ENCODE measurements at places on chromosomes 12 and 14.

- peak; percentile 29 for DNase-seq
Observed at GRCh38 chr12:123389560-123390351, 5.8 kb downstream of the KMT5A start.

- no peak for DNase-seq
Observed at GRCh38 chr12:101108130-101108529, 101.9 kb downstream of the SLC5A8 start.

GRCh38 chr14:101175731-101176534 lies 272.4 kb upstream of the RTL1 start:
- no peak for DNase-seq

DNA sequence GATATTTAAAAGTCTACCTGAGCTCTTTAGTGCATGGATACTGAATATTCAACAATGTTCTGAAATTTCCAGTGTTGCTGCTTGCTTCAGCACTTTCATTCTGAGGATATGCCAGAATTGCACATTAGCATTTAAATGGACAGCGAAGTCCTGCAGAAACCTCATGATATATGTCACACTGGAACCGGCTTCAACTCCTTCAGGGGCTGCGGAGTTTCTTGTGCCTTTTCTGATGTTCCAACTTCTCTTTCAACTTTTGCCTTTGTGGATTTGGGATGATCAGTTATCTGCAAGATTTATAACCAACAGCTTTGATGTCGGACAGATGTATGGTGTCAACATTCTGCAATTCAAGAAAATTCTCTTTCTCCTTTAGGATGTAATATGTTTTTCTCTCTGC lies 142.5 kb upstream of the LMNTD1 start:
- DNase-seq = no peak

- no peak for DNase-seq
Observed at GRCh38 chr14:57038689-57039088, 228.4 kb upstream of the OTX2 start.

- DNase-seq = no peak
Observed at GRCh38 chr12:49891476-49891875, 12.2 kb downstream of the FAIM2 start.

DNA sequence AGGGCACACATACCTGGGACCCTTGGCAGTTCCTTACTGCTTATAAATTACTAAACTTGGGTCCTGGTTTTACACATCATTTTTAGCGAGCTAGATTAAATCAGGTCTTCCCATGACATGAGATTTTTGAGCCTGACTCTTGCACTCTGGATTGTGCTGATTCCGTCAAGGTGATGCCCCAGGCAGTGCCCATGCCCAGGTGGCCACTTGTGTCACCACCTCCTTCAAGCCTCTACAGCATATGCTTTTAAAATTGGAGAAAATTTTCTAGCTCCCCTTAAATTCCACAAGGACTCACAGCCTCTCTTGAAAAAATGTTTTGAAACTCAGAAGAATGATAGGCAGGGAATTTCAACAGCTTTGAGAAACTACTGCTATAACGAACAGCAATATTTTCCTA lies 9.6 kb downstream of the PTPN21 start:
- no peak for DNase-seq

DNA sequence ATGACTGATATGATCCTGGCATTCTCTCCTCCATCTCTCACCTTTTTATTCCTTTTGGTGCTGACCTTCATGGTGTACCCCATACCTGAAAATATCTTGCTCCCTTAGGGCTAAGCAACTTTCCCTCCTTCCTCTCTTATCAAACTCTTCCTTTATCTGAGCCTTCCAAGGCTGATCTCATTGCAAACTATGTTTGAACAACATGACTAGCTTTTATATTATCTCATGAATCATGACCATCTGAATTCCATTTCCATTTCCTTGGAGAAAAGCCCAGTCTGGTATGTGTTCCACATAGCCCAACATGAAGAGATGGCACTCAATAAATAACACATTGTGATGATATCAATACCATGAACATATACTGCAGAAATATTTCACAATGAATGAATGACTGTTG lies 111.6 kb downstream of the TSPAN8 start:
- DNase-seq = no peak

- DNase-seq = no peak
Observed at GRCh38 chr14:22423958-22424357, 165.1 kb downstream of the DAD1 start.

- DNase-seq = no peak
Observed at GRCh38 chr14:94089479-94089878, 8.4 kb downstream of the IFI27L1 start.

GRCh38 chr14:21455592-21455911 lies 371 bp downstream of the CHD8 start:
- no peak for DNase-seq

GRCh38 chr12:4216187-4216927 lies 57.2 kb upstream of the CCND2 start:
- DNase-seq = no peak

GRCh38 chr14:99261912-99262787 lies 9.8 kb downstream of the BCL11B start:
- DNase-seq = no peak

GRCh38 chr12:122903693-122904034 lies 7.7 kb upstream of the VPS37B start:
- DNase-seq = no peak

DNA sequence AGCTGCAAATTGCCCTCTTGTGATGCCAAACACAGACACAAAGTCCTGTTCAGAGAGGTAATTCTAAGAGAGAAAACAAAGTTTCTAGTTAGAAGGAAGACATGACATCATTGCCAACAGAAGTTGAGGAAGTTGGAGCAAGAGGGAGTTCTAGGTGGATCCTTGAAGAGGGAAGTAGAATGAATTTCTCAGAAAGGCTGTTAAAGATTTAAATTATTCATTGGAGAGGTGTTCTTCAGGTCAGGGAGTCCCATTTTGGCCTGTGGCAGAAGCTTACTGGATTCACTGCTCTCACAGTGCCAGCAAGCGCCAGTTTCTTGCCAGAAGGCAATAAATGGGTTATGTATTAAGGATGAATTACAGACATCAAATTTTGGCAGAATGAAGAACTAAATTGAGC lies 15.3 kb downstream of the TSFM start:
- DNase-seq = no peak

- DNase-seq = no peak
Observed at GRCh38 chr14:88804035-88804434, 11.3 kb upstream of the EML5 start.

DNA sequence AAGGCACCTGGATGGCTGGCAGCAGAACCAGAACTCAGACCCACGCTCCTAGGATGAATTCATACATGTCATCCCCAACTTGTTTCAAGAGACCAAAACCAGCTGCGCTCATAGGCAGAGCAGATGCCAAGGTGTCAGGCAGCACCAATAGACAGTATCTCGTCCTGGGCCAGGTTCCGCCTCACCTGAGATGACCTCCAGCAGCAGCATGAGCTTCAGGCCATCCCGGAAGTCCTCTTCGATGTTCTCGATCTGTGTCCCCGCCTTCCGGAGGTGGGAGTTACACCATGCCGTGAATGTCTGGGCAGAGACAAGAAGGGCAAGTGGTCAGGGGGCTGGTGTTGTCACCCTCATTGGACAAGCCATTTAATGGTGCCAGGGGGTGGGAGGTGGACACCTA lies 53.7 kb downstream of the ACTN1 start:
- no peak for DNase-seq

DNA sequence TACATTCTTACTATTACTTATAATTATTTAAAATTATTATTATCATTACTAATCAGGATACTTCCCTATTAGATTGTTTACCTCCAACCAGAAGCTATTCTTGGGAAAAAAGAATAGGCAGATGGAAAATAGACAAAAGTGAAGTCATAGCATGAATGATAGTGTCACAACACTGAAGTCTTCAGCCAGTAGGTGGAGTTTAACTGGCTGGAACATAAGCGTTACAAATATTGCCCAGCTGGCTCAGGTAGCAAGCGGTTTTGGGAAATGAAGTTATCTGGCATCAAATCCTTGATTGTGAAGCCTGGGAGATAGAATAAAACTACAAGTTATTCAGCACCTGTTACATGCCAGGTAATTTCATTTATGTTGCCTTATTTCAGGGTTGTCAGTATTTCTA lies 762.9 kb downstream of the C12orf50 start:
- DNase-seq = no peak

DNA sequence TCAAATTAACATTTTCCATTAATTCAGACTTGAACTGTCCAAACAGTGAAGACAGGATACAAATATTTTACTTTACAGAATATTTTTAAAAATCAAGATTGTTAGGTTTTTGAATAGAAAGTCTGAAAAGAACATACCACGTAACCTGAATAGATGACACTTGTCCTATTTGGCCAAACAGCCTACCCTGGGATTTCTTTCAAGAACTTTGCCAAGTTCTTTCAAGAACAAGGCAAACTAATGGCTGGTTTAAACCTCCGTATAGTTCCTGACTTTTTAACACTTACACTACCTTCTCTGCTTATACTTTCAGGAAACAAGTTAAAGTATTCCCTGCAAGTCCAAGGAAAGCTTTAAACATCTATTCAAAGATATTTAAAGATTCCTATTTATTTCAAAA lies 35.0 kb downstream of the MAP4K5 start:
- DNase-seq = no peak

DNA sequence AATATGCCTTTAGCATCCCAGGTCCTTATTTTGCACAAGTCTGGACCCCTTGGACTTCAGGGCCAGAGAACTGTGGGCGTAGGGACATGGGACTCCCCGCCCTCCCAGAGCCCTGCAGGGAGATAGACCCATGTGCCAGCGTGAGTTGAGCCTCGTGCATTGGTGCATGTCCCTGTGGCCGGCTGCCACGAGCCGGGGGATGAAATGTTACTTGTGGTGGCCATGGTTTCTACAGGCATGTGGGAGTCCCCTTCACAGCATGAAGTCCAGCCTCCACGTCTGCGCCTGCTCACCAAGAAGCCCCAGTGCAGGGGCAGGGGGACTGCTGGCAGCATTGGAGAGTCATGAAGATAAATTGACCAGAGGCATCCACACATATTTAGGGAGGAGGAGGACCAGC lies 470.0 kb downstream of the BCL11B start:
- no peak for DNase-seq

DNA sequence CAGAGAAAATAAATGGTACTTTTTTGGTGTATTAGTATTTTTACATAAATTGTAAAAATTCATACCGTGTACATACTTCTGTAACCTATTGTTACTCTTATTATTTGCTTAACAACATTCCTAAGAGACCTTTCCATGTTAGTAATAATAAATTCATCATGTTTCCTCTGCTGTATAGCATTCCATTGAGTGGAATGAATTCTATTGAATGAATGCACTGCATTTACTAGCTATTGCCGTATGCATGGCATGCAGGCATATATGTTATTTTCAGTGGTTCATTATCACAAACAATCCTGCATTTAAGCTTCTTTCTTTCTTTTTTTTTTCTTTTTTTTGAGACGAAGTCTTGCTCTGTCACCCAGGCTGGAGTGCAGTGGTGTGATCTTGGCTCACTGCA lies 137.6 kb upstream of the TBX3 start:
- no peak for DNase-seq

DNA sequence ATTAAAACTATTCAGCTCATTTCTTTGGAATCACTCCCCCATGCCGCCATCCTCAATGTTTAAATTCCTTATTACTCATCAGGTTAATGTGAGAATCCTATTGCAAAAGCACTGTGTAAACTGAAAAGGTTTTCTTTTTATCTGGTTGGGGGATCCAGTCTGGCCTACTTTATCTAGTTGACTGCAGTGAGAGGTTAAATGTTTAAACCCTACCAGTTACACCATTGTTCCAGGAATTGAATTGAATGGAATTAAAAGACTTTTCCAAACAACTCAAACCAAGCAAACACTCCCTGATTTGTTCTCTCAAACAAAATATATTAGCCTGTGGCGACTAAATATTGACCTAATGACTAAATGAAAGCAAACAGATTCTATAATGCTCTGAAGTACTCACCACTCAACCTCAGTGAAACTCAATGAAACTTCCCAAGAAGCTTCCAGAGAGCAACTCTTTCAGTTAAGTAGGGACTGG lies 100.5 kb downstream of the VEZT start:
- DNase-seq = peak; percentile 25

DNA sequence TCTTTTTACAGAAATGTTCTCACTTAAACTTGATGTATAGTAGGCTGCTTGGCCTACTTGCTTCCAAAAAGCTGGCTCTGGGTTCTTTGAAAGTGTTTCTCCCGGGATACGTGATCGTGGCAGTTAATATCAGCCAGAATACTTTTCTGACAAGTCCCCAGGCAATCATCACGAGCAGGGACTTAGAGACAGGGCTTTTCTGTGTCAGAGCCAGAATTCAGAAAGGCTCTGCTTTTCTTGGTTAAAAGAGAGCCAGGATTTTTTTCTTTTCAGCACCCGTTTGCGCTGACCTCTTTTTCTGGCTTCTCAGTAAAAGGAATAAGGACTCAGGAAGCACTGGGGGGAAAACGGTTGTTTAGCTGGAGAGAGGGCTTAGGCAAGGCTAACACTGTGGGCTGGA lies 57.8 kb upstream of the ARHGAP5 start:
- no peak for DNase-seq

- DNase-seq = no peak
Observed at GRCh38 chr14:66717561-66718140, 209.7 kb downstream of the GPHN start.

DNA sequence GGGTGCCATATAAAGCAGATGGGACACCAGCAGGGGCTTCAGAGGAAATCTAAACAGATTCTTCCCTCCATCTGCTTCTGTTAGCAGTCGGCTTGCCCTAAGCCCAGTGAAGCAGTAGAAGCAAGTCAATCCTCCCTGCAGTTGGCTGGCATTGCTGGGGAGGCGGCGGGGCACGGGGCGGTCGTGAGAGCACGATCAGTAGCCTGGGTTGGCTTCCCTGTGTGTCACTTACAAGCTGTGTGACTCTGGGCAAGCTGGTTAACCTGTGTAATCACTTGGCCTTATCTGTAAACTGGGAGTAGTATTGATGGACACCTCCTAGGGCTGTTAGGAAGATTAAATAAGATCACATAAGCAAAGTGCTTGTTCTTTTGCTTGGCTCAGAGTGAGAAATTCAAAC lies 19.4 kb downstream of the MYRFL start:
- DNase-seq = no peak

- no peak for DNase-seq
Observed at GRCh38 chr12:63410197-63410596, 258.1 kb downstream of the DPY19L2 start.

GRCh38 chr14:24840204-24840893 lies 206.4 kb upstream of the GZMB start:
- peak; percentile 20 for DNase-seq

DNA sequence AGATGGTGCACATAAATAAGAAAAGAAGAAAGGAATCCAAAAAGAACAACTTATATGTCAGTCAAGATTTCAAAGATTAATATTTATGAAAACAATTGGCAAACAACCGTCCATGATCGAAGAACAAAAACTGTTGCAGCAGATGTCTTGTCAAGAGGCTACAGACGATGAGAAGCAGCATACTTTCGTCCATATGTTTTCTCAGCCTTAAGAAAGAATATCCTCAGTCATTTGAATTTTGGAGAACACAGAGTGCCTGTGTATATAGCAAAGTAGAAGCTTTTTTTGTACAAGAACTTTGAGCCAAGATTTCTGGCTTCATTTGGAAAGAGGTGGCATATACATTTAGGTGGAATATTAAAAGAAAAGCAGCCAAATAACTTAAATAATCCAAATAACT lies 297.2 kb downstream of the ITPR2 start:
- no peak for DNase-seq
